ENCODE measurements at places on chromosomes 3 and 15.

- DNase-seq = no peak
Observed at GRCh38 chr3:152885076-152885475, 50.1 kb downstream of the P2RY1 start.

- peak; percentile 37 for DNase-seq
Observed at GRCh38 chr15:96893159-96893906, 562.8 kb downstream of the NR2F2 start.

GRCh38 chr3:89058371-89058770, 49.0 kb upstream of the EPHA3 start:
- DNase-seq = no peak

- DNase-seq = no peak
Observed at GRCh38 chr3:1830851-1831250, 267.8 kb upstream of the CNTN4 start.

DNA sequence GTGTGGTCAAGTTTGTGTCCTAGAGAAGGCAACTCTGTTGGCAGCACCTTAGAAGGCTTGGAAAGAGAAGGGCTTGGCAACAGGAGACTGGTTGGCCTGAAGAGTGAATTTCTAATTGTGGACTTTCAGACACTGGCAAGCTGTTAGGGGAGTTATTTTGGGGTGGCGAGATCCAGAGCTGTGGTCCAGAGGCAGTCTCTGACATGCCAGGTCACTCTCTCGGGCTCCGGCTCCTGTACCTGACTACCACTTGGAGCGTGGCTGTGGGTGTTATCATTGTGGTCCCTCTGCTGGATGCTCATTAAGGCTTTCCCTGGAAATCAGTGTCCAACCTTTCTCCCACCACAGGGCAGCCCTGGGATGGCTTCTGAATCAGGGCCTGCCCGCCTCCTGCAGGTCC, 209.0 kb downstream of the SLCO3A1 start:
- no peak for DNase-seq

GRCh38 chr15:23035964-23036566, 3.3 kb downstream of the TUBGCP5 start:
- DNase-seq = peak; percentile 8

All from NCI-H524 treated with DMSO at 0.1 percent for 48 hours (cell line).